ENCODE measurements at places on chromosomes 3 and 15.

DNA sequence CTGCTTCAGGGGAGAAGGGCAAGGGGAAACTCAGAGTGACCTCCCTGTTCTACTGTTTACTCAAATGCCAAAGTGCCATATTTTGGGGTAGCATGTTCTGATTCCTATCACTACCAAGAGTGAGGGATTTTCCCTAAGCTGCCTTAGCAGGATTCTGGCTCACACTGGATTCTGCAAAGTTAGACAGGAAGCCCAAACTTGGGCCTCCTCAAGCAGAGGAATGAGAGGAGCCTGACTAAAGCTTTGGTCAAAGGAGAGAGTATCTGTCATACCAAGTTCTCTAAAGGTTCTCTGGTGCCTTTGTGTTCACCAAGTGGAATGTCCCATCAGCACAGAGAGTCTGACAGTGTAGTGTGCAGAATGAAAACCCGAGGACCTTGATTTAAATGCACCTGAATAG is 8.8 kb upstream of the RARB start:
- DNase-seq: no peak

DNA sequence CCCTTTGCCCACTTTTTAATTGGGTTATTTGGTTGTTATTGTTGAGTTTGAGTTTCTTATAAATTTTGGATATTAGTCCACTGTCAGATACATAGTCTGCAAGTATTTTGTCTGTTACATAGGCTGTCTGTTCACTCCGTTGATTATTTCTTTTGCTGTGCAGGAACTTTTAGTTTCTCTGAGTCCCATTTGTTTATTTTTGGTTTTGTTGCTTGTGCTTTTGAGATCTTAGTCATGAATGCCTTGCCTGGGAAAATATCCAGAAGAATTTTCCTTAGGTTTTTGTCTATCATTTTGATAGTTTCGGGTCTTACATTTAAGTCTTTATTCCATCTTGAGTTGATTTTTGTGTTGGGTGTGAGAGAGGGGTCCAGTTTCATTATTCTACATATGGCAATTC is 254.5 kb downstream of the NLGN1 start:
- DNase-seq: no peak

GRCh38 chr15:70266412-70267121 is 168.8 kb upstream of the TLE3 start:
- DNase-seq: peak; percentile 96

DNA sequence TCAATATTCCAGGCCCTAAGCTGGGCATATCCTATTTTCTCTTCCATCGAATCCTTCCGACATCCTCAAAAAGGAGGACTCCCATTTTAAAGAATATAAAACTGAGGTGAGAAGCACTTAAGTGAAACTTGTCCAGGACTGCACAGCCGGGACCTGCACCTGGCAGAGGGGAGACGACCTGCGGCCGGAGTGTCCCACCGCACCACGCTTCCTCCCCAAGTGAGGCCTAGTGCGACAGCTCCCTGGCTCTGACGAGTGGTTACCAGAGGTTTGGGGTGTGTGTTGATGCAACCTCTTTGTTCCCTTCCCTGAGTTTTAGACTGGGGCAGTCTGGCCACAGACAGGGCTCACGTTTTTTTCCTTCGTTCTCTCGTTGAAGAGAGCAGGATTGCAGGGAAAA is 24.9 kb upstream of the ATP2B2 start:
- no peak for DNase-seq

DNA sequence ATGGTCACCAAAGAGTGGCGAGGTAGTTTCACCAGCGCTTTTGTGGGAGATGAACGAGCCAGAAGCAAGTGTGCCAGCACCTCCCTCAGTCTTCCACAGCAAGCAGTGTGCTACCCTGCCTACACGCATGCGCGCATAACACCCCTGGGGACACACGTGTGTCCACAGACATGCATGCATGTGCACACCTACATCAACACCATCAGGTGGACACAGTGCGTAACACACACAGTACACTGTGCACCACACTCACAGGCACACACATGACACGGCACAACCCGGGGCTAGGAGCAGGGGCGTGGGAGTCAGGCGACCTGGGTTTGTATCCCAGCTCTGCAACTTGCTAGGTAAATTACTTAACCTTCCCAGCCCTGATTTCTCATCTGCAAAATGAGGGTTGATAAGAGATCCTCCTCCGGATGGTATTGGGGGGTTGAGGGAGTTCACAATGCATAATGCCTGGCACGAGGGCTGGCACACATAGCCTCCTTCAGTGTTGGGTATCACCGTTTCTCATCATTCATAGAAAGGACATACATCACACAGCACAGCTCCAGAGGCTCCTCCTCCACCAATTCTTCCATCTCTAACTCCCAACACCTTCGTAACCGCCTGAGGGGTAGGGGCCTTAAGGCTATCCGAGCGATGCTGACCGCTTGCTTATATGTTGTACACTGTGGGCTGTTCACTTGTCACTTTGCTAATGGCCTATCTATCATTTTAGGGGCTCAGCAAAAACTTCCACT is 174.9 kb downstream of the SMAD6 start:
- DNase-seq: no peak

- peak; percentile 68 for DNase-seq
Observed at GRCh38 chr3:87997298-87997697, 61.5 kb downstream of the CGGBP1 start.

GRCh38 chr3:94301366-94301765 is 238.5 kb downstream of the NSUN3 start:
- DNase-seq: no peak

DNA sequence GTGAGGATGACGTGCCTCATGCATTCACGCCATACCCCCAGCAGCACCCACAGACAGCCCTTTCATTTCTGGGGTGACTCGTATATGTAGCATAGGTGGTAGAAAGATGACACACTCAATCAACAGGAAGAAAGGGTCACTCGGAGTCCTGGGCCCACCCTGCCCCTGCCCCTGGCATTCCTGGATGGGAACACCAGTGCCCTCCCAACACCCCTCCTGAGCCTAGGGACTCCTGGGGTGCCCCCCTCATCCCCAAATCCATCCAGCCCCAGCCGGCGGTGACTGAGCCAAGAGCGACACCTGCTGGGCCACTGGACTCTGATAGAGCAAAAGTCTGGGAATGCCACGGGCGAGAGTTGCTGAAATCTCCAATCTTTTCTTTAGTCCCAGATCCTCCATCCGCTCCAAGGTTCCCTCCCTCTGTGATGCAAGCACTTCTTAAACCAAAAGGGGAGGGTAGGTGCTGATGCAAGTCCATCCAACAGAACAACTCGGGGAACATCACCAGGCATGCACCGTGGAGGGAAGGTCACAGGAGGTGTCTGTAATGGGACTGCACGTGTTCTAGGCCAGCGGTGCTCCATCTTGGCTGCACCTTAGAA is 31.1 kb downstream of the ACAN start:
- DNase-seq: no peak

DNA sequence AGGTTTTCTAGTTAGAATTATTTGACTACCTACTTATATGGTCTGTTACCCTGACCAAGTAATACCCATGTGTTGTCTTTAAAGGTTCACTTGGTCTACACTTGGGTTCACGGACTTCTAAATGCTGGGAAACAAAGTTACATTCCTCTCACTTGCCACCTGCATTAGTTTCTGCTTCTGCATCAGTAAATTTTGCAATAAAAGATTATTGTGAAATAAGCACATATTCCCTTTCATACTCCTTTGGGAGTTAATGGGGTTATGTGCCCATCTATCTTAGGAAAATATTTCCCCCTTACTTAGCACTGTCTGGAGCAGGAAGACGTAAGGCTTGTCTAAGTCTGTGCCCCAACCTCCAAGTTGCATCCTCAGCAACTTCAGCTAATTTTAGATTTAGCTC is 160.7 kb downstream of the FRMD5 start:
- no peak for DNase-seq

DNA sequence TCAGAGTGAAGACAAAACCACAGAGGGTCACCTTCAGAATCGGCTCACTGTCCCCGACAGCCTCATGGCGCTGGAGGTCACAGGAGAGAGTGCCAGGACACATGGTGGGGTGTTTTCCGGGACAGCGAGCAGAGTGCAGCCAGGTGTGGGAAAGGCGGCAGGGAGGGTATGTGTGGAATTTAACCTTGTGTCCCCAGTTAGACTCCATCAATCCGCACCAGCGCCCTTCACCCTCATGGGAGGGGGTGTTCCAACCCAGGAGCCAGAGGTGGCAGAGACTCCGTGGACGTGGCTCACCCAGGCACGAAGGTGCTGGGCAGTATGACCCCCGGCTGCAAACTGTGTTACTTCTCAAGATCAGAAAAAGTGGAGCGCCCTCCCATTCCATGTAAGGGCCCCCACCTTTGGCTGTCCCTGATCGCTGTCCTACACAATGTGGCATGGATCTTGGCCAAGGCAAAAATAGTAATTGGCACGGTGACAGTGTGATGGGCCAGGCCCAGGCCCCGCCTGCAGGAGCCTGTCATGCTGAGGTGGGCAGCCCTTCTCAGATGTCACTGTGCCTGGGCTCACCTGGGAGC is 190.3 kb downstream of the XXYLT1 start:
- DNase-seq: no peak

GRCh38 chr3:34683851-34684250 is 885.4 kb downstream of the PDCD6IP start:
- peak; percentile 57 for DNase-seq

- no peak for DNase-seq
Observed at GRCh38 chr3:41932464-41932863, 29.4 kb downstream of the ULK4 start.

GRCh38 chr3:94928921-94929320 is 866.1 kb downstream of the NSUN3 start:
- peak; percentile 90 for DNase-seq

GRCh38 chr3:188323067-188323842 is 169.3 kb downstream of the LPP start:
- no peak for DNase-seq

GRCh38 chr3:52983336-52983807 is 62.5 kb downstream of the SFMBT1 start:
- DNase-seq: peak; percentile 79

- no peak for DNase-seq
Observed at GRCh38 chr15:70329179-70329578, 231.5 kb upstream of the TLE3 start.

- peak; percentile 15 for DNase-seq
Observed at GRCh38 chr15:44593042-44593736, 56.2 kb downstream of the EIF3J start.

DNA sequence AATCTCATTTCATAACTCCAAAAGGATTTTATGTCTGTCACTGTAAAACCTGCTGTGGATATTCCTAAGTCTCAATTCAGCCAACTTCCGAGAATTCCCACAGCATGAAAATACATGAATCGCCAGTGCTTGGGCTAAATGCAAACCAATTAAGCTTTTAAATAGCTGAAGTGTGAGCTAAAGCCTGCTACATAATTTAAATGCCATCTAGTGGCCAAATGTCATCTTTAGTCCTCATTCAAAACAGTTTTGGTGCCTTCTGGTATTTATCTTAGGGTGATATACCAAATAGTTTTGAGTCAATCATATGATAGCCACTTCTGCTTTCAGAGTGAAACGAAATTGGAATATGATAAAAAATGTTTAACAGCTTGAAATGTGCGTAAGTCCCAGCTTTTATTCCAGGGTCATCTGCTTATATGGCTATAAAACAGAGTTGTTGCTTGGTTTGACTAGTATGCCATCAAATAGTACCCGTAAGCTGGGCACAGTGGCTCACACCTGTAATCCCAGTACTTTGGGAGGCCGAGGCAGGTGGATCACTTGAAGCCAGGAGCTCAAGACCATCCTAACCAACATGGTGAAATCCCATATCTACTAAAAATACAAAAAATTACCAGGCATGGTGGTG is 41.8 kb upstream of the CCNL1 start:
- DNase-seq: peak; percentile 63
